WTC11 (cell line): ENCODE measurements at places on chromosomes 1 and 21. TPM values are rescaled to one million over a fixed set of nuclear protein-coding genes. Genes with fewer than 3 reads are reported as not detected.

Gene MAN1C1
- total RNA-seq, result 10.4 to 16.8 TPM (median 12.2 TPM) in 3 replicates

DNA sequence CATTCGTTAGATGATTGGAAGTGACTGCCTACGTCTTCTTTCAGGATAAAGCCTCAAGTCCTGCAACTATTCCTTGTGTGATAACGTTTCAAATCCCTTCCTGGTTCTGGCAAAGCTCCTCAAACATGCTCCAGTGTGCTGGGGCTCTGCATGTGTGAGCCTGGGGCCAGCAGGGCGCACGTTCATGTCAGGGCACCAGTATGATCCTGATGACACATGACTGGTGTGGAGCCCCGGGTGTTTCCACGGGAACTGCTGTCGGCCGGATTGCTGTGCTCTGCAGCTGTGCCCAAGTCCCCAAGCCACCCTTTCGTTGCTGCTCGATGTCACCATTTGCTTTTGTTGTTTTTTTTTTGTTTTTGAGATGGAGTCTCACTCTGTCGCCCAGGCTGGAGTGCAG, 21.3 kb downstream of the KRTAP10-1 start:
- no peak overlapping the region for H3K27ac ChIP-seq
- H3K36me3 ChIP-seq, result no peaks in the 10 kb centered on the region
- no peak for DNase-seq
- no peaks in the 10 kb centered on the region; the same call in 1 of the 2 replicates for H3K27me3 ChIP-seq

DNA sequence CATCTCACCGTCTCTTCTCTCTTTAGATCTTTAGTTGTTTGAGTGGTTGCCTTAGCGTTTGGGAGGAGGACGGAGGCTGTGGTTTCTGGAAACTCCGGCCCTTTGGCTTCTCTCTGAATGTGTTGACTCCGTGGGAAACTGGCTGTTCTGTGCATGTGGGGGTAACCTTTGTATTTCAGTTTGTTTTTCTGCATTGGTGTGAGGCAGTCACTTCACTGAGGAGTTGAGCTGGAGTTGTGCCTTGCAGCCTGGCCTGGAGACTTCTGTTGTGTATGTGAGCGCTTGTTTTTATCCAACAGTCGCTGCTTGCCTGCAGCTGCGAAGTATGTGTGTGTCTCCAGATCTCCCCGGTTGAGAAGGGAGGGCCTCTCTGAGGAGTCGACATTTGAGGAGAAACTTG, 33.6 kb downstream of the CLDN14 start:
- no peak for DNase-seq
- H3K4me3 ChIP-seq, result no peak overlapping the region
- H3K4me1 ChIP-seq, result 0 out of 2 replicates have a peak, but pooled peaks cover 3% of the 10 kb centered on the region
- no peaks in the 10 kb centered on the region for H3K36me3 ChIP-seq
- no peak overlapping the region for H3K27ac ChIP-seq

GRCh38 chr1:168917796-168918195, 188.7 kb upstream of the ATP1B1 start:
- H3K27ac ChIP-seq, result no peak overlapping the region
- no peaks in the 10 kb centered on the region for H3K36me3 ChIP-seq
- H3K27me3 ChIP-seq, result no peaks in the 10 kb centered on the region
- DNase-seq, result no peak
- peaks cover 32% of the 10 kb centered on the region for H3K4me1 ChIP-seq

DNA sequence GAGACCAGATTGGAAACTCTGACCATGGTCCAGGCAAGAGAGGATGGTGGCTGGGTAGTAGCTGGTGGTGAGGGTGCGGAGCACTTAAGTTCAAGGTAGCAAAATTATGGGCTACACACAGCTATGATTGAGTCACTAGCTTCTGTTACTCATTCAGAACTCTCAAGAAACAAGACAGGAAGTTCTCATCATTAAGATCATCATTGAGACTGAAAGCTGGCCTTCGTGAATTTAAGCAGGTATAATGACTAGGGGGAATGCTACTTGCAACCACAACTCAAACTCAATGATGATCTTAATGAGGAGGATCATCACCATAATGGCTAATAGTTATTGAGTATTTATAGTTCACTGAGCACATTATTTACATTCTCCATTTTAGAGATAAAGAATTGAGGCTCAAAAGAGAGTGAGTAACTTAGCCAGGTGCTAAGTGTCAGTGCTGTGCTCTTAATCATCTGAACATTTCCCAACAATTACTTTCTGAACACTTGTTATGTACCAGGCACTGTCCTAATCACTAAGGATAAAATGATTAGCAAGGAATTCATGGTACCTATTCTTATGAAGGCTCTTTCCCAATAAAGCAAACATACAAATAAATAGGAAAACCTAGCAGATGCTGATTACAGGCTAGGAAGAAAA, 286.3 kb upstream of the C1orf105 start:
- H3K27me3 ChIP-seq, result no peaks in the 10 kb centered on the region
- DNase-seq, result no peak
- H3K4me1 ChIP-seq, result peaks cover 3% of the 10 kb centered on the region; the same call in 1 of the 2 replicates
- H3K4me3 ChIP-seq, result no peak overlapping the region
- no peak overlapping the region for H3K27ac ChIP-seq

GRCh38 chr1:206705726-206706297, 21.1 kb downstream of the MAPKAPK2 start:
- DNase-seq, result no peak
- H3K4me3 ChIP-seq, result peak overlapping the region; percentile 21; the same call in 1 of the 2 replicates
- no peaks in the 10 kb centered on the region for H3K36me3 ChIP-seq

DNA sequence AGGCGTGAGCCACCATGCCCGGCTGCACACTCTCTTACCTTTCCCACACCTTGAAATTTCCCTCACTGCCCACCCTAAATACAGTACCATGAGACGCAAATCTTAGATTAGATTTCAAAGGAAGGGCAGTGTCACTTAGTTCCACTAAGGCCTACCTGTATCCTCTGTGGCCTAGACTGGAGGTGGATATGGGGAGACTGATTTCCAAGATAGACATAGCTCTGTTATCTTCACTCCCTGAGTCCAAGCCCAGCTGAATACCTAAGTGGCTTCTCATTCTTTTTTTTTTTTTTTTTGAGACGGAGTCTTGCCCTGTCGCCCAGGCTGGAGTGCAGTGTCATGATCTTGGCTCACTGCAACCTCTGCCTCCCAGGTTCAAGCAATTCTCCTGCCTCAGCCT, 89.0 kb downstream of the SLC16A1 start:
- peaks cover 3% of the 10 kb centered on the region; the same call in 1 of the 2 replicates for H3K36me3 ChIP-seq
- no peak for DNase-seq
- H3K27ac ChIP-seq, result peak overlapping the region; percentile 47; the same call in 1 of the 2 replicates
- H3K4me3 ChIP-seq, result no peak overlapping the region

DNA sequence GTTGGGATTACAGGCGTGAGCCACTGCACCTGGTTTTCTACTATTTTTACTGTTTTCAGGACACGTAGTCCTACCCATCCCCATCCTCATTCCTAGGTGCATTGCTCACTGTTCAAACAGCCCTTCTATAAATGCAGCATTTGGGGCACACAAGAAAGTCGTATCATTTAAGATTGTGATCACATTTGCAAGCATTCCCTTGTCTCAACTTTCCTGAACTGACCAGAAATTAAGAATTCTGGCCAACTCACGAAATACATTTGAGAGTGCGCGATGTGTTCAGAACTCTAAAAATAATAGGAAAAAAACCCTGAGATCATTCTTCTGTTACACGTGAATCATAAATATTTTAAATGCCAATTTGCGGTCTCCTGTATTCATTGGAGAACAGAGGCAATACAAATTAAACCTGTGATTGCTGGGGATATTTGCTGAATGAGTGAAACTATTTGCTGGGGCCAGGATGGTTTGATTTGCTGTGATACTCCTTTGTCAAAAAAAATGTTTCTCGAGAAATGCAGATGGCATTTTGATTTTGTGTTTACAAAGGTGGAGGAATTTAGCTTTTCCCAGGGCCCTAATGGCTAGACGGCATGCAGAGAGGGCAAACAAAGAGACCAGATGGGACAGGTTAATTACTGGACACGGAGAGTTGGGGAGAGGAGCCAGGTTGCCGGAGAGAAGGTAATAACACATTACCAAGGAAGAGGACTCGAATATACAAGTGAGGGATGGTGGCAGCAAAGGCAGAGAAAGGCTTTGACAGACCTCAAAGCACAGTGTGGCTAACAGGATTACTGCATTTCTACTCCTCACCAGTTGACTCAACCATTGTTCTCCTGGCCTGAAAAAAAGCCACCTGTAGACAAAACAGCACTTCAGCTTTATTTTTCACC, 38.4 kb downstream of the STPG1 start:
- DNase-seq, result peak; percentile 42
- H3K4me3 ChIP-seq, result no peak overlapping the region
- no peaks in the 10 kb centered on the region for H3K36me3 ChIP-seq
- H3K27ac ChIP-seq, result peak overlapping the region; percentile 97
- peaks cover 24% of the 10 kb centered on the region for H3K4me1 ChIP-seq

GRCh38 chr1:166721145-166721544, 118.1 kb upstream of the POGK start:
- H3K27ac ChIP-seq, result no peak overlapping the region
- peaks cover 55% of the 10 kb centered on the region for H3K36me3 ChIP-seq
- no peak overlapping the region for H3K4me3 ChIP-seq
- no peak for DNase-seq
- H3K27me3 ChIP-seq, result no peaks in the 10 kb centered on the region; the same call in 1 of the 2 replicates

DNA sequence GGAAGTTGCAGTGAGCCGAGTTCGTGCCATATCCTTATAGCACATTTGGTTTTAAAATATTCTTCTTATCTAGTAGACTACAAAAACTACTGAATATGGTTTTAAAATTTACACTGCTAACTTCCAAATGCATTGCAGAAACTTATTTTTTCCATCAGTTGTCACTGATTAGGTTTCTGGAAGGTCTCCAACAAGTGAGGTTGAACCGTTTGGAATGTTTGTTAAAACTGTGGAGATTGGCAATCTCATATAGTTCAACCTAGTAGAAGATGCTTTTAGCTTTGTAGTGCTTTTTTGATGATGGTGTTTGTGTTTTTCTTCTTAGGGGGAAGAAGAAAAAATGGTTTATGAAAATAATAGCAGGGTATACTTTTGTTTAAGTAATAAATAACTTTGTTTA, 12.9 kb downstream of the CENPF start:
- H3K4me3 ChIP-seq, result no peak overlapping the region
- peaks cover 11% of the 10 kb centered on the region for H3K4me1 ChIP-seq
- no peak for DNase-seq
- peaks cover 64% of the 10 kb centered on the region for H3K36me3 ChIP-seq
- H3K27me3 ChIP-seq, result no peaks in the 10 kb centered on the region
